ENCODE measurements at places on chromosomes 7 and 10. TPM values are rescaled to one million over a fixed set of nuclear protein-coding genes. Genes with fewer than 3 reads are reported as not detected.

Gene LAMB1
- 418 TPM for total RNA-seq

Gene PDE6C
- not detected for total RNA-seq

Gene INA
- total RNA-seq = not detected

DNA sequence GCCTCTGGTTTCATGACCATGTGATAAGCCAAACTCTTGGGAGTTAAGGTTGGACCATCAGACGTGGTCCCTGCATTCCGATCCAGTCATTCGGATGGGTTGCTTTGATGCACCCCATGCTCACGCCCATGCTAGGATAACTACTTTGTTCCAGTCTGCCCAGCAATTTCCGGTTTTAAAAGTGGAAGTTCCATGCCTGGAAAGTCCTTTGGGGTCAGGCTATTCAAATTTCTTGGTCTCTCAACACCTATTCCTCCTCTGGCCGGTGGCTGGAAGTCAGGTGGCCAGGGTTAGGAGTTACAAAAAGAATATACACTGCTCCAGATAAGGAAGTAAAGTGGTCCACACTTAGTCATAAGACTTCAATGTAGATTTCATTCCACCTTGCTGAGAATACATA is 37.7 kb upstream of the HABP2 start:
- no peak for DNase-seq

DNA sequence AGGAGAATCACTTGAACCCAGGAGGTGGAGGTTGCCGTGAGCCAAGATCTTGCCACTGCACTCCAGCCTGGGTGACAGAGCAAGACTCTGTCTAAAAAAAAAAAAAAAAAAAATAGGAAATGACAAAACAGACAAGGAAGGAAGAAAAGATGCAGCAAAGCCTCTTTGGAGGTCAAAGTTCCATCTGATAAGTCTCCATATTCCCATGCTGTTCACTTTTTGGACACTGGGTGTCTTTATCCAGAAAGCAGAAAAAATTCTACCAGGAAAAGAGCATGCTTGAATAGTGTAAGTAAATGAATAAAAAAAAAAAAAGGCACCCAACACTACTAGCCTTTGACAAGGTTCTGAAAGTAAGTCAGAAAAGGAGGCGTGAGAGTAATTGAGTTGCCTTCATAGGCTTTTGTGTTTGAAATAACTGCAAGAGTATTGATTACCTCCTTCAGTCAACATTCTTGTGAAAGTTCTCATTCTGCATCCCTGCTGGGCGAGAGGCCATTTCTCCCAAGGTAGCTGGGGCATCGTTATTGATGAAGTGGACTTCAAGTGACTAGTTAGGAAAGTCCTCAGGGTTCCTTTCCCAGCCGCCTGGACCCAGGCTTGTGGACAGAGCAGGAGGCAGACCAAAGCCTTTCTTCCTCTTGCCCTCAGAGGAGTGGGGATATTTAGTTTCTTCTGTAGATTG is 133.3 kb upstream of the KIF5B start:
- DNase-seq = no peak

DNA sequence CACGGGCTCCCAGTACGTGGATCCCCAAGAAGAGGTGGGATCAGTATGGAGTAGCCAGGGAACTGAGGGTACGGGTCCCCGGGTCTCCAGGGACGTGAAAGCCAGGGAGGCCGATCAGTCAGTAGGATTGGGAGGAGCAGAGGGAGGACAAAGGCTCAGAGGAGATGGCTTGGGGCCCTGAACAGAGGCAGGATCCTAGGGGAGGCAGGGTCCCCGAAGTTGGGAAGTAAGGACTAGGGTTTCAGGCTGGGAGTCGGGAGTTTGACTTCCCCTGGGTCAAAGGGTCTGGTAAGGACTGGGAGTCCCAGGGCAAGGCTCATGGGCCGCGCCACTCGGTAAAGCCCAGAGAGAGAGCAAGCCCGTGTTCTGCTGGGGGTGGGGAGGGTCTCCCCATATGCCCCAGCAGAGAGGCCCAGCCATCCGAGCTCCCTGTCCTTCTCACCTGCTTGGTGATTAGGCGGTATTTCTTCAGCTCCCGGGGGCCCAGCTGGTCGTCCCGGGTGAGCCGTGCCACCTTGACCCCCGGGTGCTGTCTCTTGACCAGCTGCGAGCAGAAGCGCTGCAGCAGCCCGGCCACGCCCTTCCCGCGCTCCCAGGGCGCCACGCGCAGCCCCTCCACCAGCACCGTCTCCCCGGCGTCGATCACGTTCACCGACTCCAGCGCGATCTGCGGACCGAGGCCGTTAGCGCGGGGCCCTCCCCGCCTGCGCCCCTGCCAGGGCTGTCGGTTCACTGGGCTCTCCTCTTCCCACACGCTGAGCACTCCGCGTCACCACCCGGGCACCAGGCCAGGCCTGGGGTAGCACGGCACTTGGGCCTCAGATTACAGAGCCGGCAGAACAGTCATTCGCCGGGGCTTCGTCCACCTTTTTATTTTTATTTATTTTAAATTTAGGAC is 7.0 kb downstream of the NAT16 start:
- DNase-seq = no peak

DNA sequence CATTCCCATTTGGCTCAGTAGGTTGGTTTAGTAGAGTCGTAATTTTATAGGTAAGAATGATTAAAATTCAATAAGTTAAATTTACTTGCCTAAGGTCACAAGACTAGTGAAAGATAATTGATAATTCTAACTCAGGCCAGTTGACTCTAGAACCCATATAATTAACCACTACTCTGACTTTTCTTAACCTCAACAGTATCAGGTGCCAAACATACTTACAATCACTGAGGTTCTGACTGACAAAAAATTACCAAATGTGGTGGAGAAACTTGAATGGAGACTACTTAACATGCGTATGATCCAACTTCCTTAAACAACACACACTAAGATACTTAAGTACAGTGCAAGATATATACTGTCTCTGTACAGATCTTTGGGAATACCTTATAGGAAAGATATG is 667.3 kb upstream of the SORCS1 start:
- no peak for DNase-seq

- no peak for DNase-seq
These were observed 11.8 kb downstream of the CPED1 start for GRCh38 chr7:121000081-121000983.

DNA sequence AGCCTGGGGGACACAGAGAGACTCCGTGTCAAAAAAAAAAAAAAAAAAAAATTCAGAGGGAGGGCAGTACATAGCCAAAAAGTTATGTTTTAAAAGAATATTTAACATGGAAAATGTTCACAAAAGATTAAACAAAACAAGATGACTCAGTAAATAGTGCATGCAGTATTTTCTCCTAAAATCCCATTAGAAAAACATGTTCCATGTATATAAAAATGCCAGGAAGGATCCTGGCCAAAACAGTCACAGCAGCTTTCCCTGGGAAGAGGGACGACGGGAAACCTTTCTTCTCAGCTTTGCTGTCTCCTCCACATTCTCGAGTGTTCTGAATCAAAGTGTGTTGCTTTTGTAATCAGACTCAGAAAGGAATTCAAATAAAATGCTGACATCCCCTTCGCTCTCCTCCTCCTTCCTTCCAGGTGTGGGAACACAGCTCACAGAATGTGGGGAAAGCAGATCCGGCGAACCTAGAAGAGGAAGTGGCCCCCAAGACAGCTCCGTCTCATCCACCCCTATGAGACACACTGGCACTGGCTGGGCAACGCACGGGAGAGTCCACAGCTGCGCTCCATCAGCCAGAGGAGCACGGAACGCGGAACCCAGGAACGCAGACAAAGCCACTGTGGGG is 139.4 kb downstream of the MAD1L1 start:
- DNase-seq = no peak

- DNase-seq = no peak
These were observed 10.3 kb upstream of the PAPOLB start for GRCh38 chr7:4871930-4872675.

GRCh38 chr7:2967705-2968104 is 76.0 kb downstream of the CARD11 start:
- DNase-seq = no peak

DNA sequence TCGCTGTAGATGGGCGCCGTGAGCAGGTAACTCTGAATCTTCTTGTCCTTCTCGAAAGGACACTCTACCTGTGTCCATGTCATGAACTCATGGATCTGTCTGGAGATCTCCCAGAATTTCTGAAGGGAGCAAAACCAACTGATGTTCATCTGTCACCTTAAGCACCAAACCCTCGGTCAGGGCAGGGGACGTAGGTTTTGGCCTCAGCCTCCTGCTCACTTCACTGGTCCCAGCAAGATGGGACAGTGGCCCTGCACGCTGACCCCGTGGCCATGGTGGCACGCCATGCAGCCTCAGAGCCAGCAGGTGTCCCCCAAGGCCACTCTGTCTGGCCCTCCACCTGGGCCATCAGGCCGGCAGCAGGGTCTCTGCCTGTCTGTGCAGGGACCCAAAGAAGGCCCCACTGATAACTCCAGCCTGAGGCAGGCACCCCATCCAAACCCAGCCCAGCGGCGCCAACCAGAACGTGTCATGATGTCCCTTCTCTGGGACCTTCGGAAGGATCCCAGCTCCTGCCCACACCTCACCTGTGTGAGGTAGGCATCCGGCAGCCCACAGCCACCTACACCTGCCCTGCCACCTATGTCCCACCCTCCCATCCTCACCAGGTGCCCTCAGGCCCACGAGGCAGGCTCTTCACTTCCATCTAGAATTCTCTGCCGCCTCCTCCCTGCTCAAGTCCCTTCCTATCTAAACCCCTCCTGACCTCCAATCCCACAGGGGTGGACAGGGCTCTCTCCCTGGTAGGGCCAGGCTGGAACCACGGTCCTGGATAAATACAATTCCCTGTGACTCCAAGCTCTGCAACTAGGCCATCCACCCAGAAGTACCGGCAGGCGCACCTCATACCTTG is 59.0 kb downstream of the CSGALNACT2 start:
- peak; percentile 19 for DNase-seq

DNA sequence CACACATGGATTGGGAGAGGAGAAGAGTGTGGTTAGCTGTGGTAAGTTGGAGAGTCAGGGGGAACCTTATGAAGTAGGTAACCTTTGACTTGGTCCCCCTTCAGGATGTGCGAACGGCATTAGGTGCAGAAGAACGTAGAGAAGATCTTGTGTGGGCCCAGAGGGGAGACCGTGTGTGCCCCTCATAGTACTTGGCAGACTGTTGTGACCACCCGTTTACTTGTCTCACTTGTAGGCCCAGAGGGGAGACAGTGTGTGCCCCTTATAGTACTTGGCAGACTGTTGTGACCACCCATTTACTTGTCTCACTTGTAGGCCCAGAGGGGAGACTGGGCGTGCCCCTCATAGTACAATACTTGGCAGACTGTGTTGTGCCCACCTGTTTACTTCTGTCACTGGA is 2.6 kb downstream of the GTPBP4 start:
- DNase-seq = no peak

DNA sequence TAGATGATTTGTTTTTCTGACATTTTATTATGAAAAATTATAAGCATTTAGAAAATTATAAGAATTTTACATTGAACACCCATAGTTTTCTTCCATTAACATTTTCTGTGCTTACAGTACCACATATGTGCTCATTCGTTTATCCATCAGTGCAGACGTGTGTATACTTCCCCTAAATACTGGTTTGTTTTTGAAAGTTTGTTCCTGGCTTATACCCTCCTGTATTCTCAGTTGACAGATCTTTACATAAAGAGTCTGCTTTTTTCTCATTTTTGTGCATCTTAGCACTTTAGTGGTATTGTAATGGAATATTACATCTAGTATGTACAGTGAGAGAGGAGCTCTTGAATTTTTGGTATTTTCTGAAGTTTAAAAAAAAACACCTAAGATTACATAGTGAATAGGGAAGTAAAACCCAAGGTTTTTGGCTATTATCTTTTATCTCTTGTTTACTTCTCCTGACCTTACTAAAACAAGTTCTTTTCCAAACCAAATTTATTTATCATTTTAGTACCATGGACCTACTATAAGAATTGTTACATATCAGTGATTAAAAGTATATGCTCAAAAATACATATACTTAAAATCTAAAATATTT is 8.1 kb downstream of the DLD start:
- no peak for DNase-seq

DNA sequence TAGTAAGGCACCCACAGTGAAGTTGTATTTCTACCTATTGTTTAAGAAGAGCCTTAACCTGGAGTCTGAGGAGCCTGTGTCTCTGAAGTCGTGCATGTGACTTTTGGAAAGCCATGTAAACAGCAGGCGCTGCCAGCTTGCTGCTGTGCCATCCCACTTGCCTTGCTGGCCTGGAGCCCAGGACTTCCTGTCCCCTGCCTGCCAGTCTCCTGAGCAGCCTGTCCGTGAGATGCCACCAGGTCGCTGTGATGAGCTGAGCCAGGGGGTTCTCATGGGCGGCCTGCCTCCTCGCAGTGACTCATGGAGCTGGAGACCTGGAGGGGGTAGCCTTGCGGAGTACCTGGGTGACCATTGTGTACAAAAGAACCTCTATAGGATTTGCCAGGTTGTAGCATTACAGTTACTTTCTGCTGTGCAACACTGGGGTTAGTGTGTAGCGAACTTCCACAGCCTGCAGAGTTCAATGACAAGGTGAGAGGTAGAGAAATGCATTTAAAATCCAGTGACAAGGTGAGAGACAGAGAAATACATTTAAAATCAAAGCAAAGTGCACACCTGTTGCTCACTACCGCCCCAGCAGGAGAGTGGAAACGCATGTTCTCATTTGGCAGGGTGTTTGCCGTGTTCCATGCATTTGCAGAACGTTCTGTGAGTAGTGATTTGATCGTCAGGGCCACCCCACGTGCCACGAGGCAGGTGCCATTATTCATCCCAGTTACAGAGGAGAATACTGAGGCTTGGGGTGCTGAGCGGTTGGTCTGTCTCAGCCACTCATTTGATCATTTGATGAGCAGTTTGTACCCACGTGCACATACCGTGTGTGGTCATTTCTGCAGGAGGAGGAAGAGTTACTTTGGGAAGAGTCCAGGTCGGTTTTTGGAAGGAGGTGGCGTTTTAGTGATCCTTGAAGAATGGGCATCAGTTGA is 36.6 kb upstream of the BHLHA15 start:
- no peak for DNase-seq
